ENCODE measurements at places on chromosomes 16 and 17.

DNA sequence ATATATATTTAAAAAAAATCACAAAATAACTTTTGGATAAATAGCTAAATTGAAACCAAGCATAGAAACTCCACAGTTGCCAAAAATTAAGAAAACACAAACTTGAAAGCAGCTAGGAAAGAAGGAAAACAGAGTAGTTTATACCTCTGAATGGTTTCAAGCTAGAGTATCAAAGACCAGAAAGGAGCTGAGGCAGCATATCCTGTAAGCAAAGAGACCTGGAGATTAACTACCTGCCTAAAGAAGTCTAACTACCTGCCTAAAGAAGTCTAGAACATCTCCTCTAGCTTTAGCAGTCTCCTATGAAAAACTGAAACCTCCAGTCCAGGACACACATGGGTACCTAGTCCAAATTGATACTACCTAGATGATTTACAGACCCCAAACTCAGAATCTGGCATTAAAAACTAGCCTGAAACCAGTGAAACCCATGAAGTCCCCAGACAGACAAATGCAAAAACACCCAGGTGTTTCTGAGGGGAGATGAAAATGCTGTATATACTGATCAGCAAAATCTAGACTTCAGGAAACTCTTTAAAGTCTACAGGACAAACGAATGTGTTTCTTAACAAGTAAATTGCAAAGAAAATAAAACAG lies 17.6 kb downstream of the APPBP2 start:
- DNase-seq, result no peak

DNA sequence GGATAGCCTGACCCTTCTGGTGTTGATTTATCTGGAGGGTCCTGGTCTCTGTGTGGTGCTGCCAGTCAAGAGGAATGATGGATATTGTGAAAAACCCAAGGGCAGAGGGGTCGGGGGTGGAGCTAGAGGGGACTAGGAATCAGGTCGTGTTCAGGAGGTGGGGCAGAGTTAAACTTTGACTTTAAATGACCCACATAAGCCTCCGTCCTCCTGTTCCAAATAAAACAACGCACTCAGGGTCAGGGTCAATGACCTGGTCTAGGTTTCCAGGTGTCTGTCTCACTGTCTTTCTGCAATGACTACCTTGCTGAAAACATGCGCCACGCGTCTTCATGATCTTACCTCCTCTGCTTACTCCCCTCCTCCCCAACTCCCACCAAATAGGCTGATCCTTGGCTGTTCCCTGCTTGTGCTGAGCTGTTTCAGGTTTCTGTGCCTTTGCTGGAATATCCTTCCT lies 14.7 kb downstream of the AOC3 start:
- DNase-seq, result no peak

- no peak for DNase-seq
Observed at GRCh38 chr16:62638964-62639870, 603.0 kb upstream of the CDH8 start.

GRCh38 chr17:34360601-34361270 lies 2.3 kb downstream of the CCL1 start:
- no peak for DNase-seq

DNA sequence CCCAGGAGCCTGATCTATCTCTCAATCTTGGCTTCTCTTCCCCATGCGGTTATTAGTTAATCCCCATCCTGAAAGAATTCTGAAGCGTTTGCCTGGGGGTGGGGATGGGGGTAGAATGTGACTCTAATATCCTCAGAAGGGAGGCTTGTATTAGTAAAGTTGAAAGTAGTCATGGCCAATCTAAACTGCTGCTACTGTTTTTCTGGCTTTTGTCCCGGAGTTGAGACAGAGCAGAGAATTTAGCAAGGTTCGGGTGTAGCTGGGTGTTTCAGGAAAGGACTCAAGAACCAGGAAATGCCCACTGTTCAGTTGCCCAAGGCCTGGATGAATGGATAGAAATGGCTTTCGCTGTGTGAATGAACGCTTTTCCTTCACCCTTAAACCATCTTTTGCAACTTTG lies 17.6 kb upstream of the ITGAM start:
- no peak for DNase-seq

- no peak for DNase-seq
Observed at GRCh38 chr16:35188288-35189155, 1729.1 kb downstream of the TP53TG3F start.

GRCh38 chr17:8256691-8257090 lies 7.6 kb downstream of the PFAS start:
- DNase-seq, result no peak

- no peak for DNase-seq
Observed at GRCh38 chr16:66844342-66845079, at the start of gene CA7. CA7 (plus strand) TSS chr16:66844414; CDS start chr16:66844488, 74 bp downstream.

DNA sequence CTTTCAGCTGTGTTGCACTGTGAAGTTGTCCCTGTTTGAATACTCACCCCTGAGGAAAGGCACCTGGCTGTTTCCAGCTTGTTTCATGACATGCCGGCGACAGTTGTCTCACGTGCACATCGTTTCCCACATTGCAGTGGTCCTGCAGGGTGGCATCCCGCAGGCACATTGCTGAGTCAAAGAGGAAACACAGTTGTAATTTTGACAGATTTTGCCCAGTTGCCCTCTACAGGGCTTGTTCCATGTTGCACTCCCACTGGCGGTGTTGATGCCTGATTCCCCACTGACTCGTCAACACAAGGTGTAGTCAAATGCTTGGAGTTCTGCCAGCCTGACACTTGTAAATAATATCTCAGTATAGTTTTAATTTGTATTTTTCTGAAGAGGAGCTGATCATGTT lies 23.8 kb downstream of the EPN2 start:
- DNase-seq, result no peak

DNA sequence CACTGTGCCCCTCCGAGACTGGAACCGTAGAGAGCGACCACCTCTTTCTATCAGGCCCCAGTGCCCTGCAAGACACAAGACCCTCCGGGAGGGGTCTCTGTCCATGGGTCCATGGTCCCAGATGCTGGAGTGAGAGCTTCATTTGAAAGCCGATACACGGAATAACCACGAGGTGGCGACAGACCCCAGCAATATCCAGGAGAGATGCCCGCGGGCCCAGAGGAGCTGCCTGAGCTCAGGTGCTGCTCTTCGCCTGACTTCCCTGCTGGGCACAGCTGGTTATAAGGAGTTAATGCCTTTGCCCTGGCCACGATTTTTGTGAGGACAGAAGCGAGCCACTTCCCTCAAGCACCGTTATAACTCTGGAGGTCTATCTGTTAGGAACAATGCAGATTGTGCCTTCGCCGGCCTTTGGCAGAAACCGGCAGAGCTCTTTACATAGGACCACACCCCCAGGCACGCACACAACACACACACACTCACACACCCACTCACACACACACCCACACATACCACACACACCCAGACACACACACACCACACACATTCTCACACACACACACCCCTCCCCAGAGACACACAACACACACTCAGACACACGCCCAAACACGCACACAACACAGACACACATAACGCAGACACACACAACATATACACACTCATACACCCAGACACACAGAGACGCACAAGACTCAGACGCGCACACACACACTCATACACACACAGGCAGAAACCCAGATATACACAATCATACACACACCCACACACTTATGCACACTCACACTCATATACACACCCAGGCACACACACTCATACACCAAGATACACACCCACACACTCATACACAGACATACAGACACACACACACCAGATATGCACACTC lies 436.4 kb downstream of the SOX9 start:
- DNase-seq, result peak; percentile 5

- DNase-seq, result peak; percentile 40
Observed at GRCh38 chr16:75097941-75098901, 18.4 kb downstream of the LDHD start.

DNA sequence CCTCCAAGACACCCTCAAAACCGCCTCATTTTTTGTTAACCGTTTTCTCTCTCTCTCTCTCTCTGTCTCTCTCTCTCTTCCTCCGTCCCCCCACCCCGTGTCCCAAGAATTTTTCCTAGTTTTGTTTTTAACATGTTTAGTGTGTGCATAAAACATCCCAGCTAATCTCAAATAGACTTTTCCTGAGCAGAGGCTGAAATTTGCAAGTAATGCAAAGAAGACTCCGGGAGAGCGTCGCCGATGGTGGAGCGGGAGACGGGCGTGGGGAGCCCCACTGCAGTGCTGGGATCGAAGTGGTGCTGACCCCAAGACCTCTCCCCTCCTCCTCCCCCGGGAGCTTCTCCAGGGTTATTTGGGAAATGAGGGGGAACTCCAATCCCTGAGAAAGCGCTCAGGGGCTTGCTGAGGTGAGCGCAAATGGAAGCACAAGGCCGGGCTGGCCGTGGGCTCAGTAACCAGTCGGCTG lies 4.7 kb upstream of the DLX4 start:
- no peak for DNase-seq

GRCh38 chr16:85913688-85914422 lies 14.9 kb downstream of the IRF8 start:
- DNase-seq, result no peak

GRCh38 chr16:27690608-27691007 lies 140.7 kb downstream of the KATNIP start:
- no peak for DNase-seq

- DNase-seq, result no peak
Observed at GRCh38 chr17:14910916-14911315, 354.2 kb downstream of the PMP22 start.

- no peak for DNase-seq
Observed at GRCh38 chr16:76780556-76780955, 410.4 kb upstream of the MON1B start.

- DNase-seq, result no peak
Observed at GRCh38 chr17:74215342-74215727, 2.0 kb downstream of the TTYH2 start.

GRCh38 chr16:2977440-2977839 lies 2.8 kb downstream of the PKMYT1 start:
- DNase-seq, result no peak

DNA sequence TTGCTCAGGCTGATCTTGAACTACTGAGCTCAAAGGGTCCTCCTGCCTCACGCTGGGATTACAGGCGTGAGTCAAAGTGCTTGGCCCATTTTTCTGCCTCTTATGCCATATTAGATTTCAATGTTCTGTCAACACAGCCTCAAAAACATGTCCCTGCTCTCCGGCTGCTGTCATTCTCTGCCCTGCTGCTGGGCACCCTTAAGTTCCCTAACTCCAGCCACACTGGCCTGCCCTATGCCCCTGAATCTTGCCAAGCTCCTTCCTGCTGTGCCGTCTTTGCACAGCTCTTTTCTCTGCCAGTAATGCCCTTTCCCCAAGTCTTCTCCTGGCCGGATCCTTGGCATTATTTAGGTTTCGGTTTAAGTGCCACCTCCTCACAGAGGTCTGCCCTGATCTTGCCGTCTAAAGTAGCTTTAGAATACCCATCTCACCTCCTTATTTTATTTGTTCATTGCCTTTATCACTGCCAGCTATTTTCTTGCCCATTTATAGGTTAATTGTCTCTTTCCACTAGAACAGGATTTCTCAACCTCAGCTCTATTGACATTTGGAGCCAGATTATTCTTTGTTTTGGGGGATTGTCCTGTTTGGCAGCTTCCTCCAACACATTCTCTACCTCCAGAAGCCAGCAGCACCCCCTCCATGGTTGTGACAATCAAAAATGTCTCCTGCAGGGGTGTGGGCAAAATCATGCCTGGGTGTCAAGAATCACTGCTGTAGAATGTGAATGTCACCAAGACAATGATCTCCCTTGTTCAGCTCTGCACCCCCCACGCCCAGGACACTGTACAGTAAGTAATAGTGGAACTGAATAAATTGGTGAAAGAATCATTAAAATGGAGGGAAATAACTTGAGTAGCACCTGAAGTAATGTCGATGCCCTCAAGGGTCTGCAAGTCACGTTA lies 168.2 kb downstream of the CYLD start:
- no peak for DNase-seq

- no peak for DNase-seq
Observed at GRCh38 chr17:57622683-57623433, 122.2 kb downstream of the CCDC182 start.

DNA sequence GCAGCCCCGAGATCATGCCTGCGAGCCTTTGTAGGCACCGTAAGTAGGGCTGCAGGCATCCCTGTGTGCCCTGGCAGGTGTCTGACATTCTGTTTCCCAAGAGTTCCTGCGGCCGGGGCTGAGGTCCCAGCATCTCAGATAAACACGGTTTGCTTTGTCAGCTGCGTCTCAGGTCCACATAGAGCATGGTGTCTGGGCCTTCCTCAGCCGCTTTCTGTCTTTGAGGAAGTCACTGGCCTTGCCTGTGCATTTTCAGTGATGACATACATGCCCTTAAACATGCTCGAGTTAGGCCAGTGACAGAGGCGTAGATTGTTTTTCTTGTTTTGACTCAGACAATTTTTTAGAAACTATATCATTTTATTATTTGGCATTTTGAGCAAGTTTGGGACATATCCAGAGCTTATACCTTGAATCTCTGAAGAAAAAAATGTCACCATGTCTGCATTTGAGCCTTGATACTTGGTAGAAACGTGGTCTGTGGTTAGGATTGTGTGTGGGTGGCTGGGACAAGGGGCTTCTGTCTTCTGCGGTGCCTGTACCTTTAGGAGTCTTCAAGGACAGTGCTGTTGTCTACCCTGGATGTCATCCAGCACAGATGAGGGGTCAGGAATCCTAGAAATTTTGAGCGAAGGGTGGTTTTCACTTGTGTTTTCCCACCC lies 105.8 kb downstream of the SNX29 start:
- DNase-seq, result no peak

DNA sequence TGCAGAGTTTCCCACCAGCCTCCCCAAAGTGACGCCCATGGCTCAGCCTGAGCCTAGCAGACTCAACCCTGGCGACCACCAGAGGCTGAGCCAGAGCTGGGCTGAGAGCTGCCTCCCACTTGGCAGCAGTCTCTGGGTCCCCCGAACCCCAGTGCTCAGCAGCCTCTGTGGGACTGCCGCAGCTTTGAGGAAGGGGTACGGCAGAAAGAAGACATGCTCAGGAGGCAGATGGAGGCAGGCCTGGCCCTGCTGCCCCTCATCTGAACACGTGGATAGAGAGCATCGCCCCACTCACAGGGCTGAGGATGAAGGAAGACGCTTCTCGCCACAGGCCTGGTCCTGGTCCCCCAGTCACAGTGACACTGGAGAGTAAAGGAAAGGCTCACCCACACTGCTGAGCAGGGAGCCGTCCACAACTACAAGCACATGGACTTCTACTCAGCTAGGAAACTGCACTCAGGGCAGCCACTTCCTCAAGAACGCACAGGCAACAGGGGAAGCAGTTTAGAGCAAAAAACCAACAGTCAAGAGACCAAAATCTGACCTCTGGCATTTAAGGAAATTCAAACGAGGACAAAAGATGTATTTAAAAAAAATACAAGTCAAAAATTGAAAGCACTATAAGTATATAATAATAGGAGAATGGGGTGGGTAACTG lies 45.2 kb upstream of the GSG1L start:
- DNase-seq, result no peak
